ENCODE measurements at places on chromosomes 1 and 21.

- DNase-seq: no peak
These were observed 121.9 kb downstream of the SLC5A9 start for GRCh38 chr1:48344373-48344772.

DNA sequence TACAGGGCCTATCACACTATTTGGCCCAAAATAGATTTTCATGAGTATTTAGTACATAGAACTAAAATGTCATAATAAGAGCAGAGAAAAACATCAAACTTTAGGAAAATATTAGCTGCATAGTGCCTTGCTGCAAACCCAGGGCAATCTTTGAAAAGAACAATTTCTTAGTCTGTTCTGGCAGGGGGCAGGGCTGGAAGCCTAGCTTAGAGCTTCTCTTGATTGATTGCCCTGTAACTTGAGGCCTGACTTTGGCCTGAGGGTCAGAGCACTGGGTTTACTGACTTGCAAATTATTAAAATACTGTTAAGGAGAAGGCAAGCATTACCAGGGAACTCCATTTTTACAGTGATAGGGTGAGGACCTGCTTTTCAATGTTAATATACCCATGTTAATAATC is 115.8 kb upstream of the SPAG17 start:
- no peak for DNase-seq

GRCh38 chr21:36212513-36212780 is 55.8 kb downstream of the DOP1B start:
- DNase-seq: no peak

GRCh38 chr1:230113593-230114236 is 46.7 kb downstream of the GALNT2 start:
- no peak for DNase-seq

DNA sequence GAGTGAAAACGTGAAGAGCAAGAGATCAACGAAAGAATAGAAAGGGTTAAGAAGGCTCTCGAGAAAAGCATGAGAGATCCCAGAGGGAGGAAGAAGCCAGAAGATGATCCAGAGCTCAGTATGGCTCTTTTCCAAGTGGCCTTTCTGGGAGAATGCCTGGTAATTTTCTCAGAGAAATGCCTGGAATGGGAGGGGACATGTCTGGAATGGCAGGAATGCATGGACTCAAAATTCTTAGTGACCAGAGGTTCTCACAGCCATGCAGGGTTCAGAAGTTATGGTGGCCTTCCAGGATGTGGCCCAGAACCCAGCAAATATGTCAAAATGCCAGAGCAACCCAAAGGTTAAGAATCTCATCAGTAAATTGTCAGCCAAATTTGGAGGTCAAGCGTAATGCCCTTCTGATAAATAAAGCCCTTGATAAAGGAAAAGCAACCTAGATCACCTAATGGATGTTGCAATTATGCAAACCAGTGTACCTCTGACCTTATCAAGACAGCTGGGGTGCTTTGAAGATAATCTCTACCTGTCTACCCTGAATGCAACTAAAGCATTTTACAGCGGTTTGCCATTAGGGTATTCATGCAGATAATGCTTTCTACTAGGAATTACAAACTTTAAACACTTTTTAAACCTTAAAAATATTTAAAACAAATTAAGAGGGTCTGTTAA is 53.1 kb downstream of the NBPF6 start:
- no peak for DNase-seq

- no peak for DNase-seq
These were observed 563.9 kb upstream of the BEND5 start for GRCh38 chr1:49340576-49340975.

- DNase-seq: no peak
These were observed 251.1 kb upstream of the RAB4A start for GRCh38 chr1:229019663-229020271.

DNA sequence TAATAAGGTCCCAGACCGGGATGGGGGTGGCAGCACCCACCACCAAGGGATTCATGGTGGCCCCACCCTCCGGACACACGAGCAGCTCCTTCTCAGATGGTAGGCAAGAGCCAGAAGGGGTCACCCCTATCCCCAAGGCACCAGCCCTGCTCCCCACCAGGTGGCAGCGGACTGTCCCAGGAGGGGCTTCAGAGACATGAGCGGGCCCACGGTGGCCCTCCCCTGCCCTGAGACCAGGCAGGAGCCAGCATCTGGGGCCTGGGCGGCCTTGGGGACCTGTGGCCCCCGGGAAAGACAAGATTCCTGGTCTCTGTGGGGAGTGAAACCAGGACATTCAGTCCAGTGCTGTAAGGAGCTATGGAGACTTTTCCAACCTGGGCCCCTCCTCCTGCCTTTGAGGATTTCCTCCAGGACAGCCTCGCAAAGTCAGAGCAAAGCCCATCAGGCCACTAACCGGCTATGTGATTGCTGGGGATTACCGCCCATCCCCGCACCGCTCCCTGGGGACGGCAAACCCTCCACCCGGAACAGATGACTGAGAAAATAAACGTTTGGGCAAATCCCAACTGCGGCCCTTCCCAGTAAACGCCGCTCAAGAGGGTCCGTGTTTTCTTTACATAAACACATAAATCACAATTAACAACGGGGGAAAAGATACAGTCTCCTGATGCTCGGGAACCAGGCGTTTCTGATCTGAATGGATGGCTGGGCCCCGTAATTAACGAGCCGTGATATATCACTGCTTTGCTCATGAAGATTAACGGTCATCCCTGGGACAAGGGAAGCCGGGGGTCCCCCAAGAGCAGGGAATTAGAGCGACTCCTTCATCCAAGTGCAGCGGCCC is 50.9 kb upstream of the ARHGEF16 start:
- DNase-seq: no peak

All from activated T-helper 9 cell treated with anti-CD3 and anti-CD28 coated beads, Interleukin-2, amount 50 U/mL, for 16 hours (primary cell).